ENCODE measurements at places on chromosomes 13 and 19.

DNA sequence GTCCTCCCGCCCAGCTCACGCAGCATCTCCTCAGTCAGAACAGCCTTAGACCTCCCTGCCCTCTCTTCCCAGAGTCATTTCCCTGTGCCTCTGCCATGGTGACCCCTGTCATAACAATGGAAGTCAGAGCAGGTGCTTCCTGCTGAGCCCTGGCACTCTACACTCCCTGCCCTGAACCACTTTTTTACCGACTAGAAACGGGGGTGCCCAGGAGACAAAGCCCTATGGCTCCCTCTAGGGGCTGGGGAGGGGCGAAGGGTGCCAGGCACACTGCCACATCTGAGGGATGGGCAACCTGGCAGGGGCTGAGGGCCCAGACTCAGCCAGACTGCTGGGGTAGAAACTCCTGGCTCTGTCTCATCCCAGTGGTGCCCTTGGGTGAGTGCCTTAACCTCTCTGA is 16.4 kb downstream of the ZNF574 start:
- peak; percentile 30 for DNase-seq

DNA sequence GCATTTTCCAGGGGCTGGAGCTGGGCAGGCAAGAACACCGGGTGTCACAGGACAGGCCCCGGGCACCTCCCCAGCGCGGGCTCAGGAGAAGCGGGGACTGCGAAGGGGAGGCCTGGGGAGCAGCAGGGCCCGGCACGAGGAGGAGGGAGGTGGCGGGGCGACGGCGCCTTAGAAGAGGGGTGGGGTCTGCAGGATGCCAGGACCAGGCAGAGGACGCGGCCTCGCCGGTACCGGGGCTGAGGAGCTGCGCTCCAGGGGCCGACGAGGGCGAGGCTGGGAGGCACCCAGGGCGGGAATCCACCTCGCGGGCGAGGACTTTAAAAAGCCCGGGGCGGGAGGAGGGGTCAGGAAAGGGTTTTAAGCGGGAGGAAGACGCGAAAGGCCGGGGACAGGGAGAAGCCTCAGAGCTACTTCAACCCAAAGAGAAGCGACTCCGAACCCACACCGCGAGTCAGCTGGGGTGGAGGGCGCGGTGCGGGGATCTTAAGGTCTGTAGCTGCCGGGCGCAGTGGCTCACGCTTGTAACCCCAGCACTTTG is 665 bp downstream of the ZNF347 start:
- DNase-seq: peak; percentile 47

GRCh38 chr19:18915639-18916038 is 3.5 kb downstream of the COPE start:
- peak; percentile 21 for DNase-seq

- no peak for DNase-seq
These were observed 23.7 kb upstream of the LAMP1 start for GRCh38 chr13:113273321-113273720.

- peak; percentile 50 for DNase-seq
These were observed 15.6 kb downstream of the KPNA3 start for GRCh38 chr13:49776871-49777270.
